HTR-8/SVneo (cell line): ENCODE measurements at places on chromosomes 6 and 20.
A peak's percentile ranks its signal among the peaks of the same experiment; 100 is the strongest.

DNA sequence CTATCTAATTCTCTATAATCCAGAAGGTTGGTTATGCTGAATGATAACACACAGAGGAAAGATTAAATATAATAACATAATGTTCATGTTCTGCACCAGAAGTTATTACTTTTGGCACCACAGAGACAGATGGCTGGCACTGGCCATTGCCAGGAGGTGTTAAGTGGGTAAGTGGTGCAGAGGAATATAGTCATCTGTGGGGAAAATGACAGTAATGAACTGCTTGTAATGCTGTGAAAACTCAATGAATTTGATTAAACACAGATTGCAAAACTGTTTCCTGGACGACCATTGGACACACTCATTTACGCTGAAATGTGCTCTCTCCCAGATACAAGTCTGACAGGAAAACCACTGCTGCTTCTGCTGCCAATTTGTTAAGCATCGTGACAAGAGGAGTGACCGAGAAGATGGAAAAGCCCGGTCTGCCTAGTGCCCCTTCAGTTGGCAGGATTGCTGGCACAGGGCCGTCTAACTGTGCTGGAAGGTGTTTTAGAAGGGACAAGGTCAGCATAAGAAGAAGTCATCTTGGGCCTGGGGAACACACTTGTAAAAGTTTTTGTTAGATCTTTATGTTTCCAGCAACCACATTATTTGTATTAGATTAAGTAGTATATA lies 567.4 kb downstream of the CBLN4 start:
- DNase-seq: no peak

DNA sequence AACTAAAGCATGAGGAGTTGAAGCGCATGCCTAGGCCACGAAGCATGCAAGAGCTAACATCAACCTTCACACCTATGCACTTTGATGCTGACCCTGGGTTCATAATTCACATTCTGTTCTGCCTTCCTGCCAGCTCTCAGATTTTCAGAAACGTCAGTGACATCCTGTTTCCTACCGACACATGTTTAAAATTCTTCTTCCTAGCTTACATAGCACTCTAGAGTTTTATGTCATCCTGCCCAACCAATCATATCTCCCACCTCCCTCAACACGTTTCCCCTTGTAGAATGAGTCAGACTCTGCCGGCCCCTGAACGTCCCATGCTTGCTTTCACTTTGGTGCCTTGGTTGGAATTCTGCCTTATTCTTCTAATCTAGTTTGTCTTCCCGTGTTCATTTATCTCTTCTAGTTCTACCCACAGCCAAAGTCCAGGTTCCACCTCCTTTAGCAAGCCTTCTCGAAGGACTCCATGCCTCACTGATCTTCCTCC lies 97.2 kb upstream of the MAP7 start:
- DNase-seq: peak; percentile 56

DNA sequence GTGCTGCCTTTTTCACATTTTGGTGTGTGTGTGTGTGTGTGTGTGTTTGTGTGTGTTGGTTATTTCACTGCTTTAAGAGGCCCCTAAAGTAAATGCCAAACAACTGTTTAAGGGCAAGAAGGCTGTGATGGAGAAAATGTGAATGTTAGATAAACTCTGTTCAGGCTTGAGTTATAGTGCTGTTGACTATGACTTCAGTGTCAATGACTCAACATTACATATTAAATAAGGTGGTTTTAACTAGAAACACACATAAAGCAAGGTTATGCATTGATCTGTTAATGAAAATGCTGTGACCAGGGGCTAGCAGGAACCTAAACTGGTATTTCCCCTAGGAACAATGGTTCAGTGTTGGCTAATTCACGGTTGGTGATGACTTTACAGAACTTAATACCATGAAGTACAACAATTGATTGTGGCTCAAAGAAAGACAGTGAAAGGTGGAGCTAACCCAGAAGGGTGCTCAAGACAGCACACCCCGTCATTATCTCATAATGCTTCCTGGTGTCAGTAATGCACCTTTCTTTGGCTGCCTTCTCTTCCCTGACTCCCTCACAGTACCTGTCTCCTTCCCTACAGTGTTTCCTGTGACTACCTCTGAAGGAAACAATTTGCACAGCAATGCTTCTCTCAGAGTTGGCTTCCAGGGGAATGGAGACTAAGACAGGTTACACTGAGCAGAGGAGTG lies 116.1 kb downstream of the RIN2 start:
- no peak for DNase-seq

DNA sequence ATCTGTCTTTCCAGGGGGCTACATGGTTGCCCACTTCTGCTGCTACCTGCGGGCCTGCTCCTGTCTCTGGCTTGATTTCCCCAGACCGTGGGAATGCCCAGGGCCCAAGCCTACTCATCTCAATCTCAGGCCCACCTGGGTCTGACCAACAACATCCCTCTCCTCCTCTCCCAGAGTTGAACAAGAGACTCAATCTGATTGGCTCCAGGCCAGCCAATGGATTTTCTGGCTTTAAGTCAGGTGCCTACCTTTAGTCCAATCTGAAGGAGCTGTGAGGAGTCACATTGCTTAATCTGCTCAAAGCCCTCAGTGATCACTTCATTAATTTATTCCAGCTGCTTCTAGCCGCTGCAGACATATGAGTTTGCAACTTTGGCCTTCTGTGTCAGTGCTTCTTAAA lies 162.4 kb upstream of the KCNG1 start:
- DNase-seq: no peak

DNA sequence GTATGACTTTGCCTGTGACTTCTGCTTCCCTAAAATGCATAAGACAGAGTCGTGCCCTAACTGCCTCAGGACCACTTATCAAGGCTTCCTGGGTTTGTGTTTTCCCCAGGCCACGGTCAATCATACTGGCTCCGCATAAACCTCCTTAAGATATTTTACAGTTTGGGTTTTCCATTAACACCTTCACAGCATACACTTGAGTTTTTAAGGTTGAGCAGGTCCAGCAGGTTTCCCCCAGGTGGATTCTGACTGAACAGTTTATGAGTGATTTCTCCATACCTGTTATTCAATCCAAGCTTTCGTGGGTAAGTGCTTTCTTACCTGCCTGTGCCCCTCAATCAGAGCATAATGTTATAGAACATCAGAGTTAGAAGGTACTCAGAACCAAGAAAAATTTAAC lies 39.3 kb downstream of the NINL start:
- no peak for DNase-seq
